ENCODE measurements at places on chromosomes 7 and 10. TPM values are rescaled to one million over a fixed set of nuclear protein-coding genes. Genes with fewer than 3 reads are reported as not detected.

GRCh38 chr10:52637592-52637991 lies 135.0 kb downstream of the MBL2 start:
- DNase-seq, result peak; percentile 76

DNA sequence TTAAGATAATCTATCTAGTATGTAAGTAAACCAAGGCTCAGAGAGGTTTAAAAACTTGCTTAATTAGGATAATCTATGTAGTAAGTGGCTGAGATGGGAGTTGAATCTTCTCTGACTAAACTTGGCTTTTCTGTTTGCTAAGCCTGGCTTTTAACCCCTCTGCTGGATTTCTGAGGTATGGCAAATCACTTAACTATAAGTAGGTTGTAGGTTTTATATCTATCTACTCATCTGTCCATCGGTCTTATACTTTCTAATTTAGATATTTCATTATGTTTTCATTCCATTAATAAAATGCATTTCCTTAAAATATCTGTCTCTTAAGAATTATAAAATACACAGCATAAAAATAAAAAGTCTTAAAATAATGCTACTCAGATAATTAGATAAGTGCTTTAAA lies 59.4 kb downstream of the ST7 start:
- no peak for DNase-seq

GRCh38 chr7:29287366-29287765 lies 92.8 kb downstream of the CHN2 start:
- DNase-seq, result no peak

GRCh38 chr7:40595832-40596231 lies 461.0 kb downstream of the SUGCT start:
- DNase-seq, result no peak

DNA sequence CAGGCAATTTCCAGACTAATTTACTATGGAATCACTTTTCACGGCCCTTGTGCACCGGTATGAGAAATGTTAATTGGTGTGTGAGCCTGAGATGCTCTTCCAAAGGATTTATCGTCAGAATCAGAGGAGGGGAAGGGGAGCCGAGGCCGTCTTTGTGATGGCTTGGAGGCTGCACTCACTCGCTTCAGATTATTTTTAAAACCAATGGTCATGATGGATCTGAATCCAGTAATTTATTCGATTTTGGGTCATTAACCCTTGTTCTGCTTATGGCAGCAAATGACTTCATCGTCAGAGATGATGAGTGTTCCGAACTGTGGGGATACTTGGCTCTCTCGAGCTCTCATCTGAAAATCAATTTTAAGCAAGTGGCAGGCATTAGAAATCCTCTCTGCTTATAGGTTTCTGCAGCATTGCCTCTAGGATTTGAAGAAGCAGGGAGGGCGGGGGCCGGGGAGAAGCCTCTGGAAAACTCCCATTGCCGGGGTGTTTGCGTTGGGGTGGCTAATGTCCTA lies 576.3 kb downstream of the LRMDA start:
- DNase-seq, result no peak

- no peak for DNase-seq
These were observed 190.0 kb downstream of the KCND2 start for GRCh38 chr7:120462991-120463390.

DNA sequence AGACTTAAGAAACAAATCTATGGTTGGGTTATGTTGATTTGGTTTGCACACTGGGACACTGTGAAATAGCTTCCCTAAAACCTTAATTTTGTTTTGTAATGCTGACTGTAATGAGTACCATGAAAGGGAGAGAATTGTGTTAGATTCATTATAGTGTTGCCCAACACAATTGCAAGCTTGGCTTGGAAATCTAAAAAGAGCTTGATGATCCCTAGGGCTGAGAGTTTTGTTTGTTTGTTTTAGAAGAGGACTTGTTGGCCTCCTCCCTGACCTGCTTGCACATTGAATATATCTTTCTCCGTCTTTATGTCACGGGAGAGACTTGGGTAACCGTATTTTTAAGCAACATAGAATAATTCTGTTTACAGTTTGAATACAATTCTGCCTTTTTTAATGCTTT lies 410.1 kb downstream of the ARL4A start:
- DNase-seq, result no peak

DNA sequence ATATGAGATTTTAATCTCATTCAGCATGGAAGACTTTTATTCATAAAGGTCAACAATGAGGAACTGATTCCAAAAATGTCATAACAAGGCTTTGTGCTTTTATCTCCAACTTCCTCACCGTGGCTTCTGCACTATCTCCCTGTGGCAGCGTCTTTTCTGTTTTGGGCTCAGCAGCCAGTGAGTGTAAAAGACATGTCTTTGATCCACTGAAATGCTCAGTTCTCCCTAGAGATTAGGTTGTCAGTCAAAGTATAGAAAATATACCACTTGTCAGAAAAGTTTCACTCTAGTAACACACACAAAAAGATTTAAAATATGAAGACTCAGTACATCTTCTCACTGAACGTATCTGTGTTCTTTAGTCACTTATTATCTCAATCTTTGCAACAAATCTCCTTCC lies 901.8 kb upstream of the ZWINT start:
- no peak for DNase-seq

DNA sequence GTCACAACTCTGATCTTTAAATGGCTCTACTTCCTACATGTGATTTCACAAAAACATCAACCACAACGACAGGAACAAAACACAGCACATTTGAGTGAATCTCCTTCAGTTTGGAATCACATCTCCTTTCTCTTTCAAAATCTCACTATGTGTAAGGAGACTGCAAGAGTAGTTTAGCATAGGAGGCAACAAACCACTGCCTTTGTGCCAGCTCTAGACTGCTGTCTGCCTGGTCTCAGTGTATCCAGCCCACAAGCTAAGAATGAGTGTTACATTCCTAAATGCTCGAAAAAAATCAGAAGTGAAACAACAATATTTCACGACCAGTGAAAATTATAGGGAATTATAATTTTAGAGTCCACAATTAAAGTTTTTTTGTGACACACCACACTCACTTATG lies 217.0 kb upstream of the STEAP4 start:
- DNase-seq, result no peak

- no peak for DNase-seq
These were observed 3.6 kb downstream of the LHPP start for GRCh38 chr10:124465003-124465776.

DNA sequence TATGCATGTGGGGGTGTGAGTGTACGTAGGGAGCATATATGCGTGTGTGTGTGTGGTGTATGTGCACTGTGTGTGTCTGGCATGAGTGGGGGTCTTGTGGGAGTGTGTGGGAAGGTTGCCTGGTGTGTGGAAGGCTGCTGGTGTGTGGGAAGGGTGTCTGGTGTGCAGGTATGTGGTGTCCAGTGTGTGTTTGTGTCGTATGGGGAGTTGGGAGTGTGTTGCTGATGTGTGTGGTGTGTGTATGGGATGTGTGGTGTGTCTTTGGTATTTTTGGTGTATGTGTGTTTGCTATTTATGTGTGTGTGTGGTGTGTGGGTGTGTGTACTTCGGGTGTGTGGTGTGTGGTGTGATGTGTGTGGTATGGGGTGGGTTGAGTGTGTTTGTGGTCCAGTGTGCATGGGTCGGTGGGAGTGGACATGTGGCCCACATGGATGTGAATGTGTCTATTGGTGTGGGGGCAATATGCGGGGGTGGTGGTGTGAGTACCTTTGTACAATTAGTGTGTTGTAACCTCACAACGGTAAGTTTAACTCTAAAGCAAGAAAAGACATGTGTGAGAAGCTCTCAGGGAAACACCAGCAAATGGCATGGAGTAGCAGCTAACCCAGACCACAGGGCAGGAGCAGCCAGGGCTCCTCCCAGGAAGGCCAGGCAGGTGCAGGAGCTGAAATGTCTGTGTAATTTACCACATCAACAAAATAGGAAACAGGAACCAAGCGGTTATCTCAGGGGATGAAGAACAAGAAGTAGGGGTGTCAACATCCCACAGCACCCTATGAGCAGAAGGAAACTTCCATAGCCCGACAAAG lies 11.9 kb downstream of the ANTXRL start:
- DNase-seq, result no peak

DNA sequence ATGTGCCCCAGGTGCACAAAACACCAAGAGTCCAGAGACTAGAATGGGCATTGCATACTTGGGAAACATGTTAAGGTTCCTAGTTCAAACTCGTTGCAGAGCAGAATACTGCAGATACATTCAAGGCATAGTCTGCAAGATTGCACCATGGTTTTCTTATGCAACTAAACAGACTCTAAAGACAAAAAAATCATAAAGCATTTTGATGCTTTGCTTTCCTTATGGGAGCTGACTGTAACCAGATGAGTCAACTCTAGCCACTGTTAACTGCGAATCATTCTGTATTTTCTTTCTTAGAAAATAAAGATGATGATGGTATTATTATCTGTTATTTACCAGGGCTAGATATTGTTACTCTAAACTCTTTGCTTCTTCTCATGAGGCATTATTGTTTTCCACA lies 19.7 kb downstream of the TRUB1 start:
- DNase-seq, result no peak

- DNase-seq, result no peak
These were observed 43.5 kb downstream of the YKT6 start for GRCh38 chr7:44244282-44244681.

GRCh38 chr7:127256041-127256725 lies 3.4 kb upstream of the GRM8 start:
- no peak for DNase-seq

- DNase-seq, result no peak
These were observed 31.1 kb downstream of the LOXL4 start for GRCh38 chr10:98236862-98237261.

DNA sequence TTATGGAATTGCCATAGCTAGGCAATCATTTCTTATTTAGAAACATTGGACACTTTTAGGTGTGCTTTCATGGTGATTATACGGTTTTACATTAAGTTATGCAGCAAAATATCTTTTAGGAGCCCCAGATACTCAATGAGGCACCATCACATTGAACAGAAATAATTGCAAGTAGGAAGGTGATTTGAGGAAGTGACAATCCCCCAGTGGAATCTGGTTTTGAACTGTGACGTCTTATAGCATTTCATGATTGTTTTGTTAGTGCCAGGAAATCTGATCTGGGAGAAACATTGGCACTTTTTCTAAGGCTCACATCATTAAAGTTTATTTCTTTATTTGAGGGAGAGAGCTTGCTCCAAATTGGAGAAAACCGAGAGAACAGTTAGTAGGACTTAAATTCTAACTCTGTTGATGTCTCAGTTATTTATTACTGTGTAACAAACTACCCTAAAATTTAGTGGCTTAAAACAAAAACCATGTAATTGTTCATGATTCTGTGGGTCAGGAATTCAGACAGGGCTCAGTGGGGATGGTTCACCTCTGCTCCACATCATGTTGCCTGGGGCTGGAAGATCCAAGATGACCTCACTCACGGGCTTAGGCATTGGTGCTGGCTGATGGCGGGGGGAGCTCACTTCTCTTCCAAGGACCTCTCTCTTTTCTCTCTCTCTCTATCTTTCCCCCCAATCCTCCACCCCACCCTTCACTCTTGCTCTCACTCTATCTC lies 78.2 kb upstream of the STEAP1B start:
- no peak for DNase-seq

DNA sequence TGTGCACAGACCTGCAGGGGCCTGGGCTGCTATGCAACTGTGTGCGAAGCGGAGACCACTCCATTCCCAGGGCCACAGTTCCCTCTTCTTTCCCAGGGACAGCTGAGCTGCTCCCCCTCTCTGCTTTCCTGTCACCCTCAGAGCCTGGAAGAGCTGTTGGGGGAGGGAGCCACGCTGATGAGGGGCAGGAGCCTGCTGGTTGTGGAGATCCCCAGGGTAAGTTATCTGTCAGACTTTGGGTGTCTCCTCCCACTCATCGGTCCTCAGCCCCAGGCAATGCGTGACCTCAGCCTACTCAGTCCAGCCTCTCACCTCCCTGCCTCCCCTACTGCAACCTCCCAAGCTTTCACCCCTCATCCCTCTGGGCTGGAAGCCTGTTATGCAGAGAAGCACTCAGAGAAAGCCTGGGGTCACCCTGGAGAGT lies 53.5 kb downstream of the ZNF467 start:
- DNase-seq, result no peak

DNA sequence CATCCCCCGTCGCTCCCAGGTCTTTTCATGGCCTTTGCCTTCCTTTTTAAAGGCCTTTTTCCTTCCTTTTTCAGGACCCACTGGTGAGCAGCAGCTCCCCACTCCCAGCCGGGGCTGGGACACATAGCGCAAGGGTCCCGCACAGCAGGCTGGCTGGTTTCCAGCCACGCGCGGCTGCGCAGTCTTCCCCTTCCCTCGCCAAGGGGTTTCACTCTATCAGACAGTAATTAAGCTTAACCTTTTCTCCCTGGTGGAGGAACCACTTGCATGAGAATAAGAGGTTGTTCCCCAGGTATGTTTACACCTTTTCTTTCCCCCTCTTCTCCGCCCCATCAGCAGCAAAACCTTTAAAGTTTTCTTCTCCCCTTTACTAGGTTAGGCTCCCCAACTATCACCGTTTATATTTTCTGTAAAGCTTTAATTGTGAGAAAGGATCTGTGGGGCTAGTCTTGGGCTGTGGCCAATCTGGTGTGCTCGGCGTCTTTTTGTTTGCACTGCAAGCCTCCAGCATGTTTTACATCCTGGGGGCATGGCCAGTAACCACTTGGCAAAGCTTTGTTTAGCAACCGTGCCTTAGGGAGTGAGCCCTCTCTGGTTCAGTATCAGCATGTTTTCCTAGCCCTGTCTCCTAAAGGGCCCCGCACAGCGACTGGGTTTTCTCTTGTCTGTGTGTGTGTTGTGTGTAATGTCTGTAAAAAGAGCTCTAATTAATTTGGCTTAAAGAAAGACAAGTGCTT lies 219.6 kb downstream of the PHF14 start:
- no peak for DNase-seq

The ABCC2 gene
- total RNA-seq, result 183 TPM

The ATP6V0A4 gene
- total RNA-seq, result not detected

The BAG3 gene
- total RNA-seq, result 65.9 TPM

The PRPS1L1 gene
- total RNA-seq, result not detected

The CTAGE4 gene
- total RNA-seq, result 7.5 TPM

The PROSER2 gene
- total RNA-seq, result 8.8 TPM

The NEBL gene
- total RNA-seq, result 15.0 TPM

The CYP2C8 gene
- 40.3 TPM for total RNA-seq

Data from mucosa of gallbladder (tissue), 1 donor.